ENCODE measurements at places on chromosomes 16 and 17.
A peak's percentile ranks its signal among the peaks of the same experiment; 100 is the strongest.

GRCh38 chr16:29989111-29989858 is 6.1 kb downstream of the HIRIP3 start:
- no peak for DNase-seq

DNA sequence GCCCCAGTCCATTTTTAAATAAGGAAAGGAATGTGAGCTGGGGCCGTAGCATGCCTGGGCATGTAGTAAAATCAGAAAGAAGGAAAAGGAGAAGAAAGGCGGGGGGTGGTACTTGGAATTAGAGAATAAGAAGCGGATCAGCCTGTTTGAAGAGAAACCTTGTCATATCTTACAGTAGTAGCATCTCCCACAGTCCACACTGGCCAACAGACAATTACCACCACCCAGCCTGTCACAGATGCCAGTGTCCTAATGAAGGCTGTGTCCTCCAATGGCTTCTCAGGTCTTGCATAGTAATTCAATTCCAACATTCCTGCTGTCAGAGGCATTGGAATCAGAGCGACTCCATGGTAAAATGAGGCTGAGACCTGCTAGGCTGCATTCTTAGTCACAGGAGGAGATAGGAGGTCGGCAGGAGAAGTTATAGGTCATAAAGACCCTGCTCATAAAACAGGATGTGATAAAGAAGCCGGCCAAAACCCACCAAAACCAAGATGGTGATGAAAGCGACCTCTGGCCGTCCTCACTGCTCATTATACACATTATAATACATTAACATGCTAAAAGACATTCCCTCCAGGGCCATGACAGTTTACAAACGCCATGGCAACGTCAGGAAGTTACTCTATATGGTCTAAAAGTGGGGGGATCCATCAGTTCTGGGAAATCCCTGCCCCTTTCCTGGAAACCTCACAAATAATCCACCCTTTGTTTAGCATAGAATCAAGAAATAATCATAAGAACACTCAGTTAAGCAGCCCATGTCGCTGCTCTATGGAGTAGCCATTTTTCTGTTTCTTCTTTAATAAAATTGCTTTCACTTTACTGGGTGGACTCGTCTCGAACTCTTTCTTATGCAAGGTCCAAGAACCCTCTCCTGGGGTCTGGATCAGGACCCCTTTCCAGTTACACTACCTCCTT is 9.6 kb upstream of the AKAP10 start:
- DNase-seq: no peak

GRCh38 chr17:3189961-3190360 is 7.4 kb upstream of the OR1A2 start:
- no peak for DNase-seq

- no peak for DNase-seq
These were observed 517.2 kb downstream of the RBFOX1 start for GRCh38 chr16:7849841-7850240.

- no peak for DNase-seq
These were observed 23.6 kb downstream of the CRISPLD2 start for GRCh38 chr16:84843149-84844048.

- peak; percentile 90 for DNase-seq
These were observed at the start of gene MEOX1 for GRCh38 chr17:43661699-43662412. Gene MEOX1, minus strand, starts transcription at chr17:43661922. Its CDS starts 388 bp downstream, at chr17:43661534.

GRCh38 chr16:56603589-56603988 is 4.8 kb upstream of the MT2A start:
- peak; percentile 49 for DNase-seq
